HS-27A (cell line): ENCODE measurements at places on chromosomes 2 and 18.

GRCh38 chr2:85221067-85221691 is 88.0 kb downstream of the TCF7L1 start:
- no peak for DNase-seq

DNA sequence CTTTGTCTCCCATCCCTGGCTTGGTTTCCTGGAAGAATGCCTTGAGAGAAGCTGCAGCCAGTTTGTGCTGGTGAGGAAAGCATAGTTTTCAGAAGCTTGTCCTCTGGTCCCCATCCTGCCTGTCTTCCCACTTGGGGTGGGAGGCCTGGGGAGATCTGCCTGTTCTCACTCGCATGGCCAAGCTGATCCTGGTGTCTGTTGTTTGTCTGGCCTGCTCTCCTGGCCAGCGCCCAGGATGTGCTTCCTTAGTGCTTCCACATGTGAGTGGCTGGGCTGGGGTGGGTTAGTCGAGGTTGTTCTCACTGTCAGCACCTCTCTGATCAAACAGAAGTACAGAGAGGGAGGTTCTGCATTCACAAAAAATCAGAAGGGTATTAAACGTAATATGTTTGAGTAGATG is 49.5 kb downstream of the PTPRM start:
- no peak for DNase-seq

GRCh38 chr2:39265315-39265714 is 21.5 kb upstream of the CDKL4 start:
- DNase-seq, result no peak

DNA sequence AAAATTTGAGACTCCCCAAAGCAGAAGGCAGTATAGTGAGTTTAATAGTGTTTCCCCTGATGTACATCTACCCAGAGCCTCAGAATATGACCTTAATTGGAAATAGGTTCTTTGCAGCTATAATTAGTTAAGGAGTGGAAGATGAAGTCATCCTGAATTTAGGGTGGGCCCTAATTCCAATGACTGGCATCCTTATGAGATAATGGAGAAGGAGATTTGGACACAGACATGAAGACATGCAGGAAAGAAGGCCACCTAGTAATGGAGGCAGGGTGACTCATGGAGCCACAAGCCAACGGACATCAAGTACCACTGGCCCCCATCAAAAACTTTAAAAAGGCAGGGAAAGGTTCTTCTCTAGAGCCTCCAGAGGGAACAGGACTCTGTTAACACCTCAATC is 308.9 kb downstream of the TXNL1 start:
- DNase-seq, result no peak

GRCh38 chr2:151002959-151003600 is 258.6 kb downstream of the RBM43 start:
- no peak for DNase-seq

DNA sequence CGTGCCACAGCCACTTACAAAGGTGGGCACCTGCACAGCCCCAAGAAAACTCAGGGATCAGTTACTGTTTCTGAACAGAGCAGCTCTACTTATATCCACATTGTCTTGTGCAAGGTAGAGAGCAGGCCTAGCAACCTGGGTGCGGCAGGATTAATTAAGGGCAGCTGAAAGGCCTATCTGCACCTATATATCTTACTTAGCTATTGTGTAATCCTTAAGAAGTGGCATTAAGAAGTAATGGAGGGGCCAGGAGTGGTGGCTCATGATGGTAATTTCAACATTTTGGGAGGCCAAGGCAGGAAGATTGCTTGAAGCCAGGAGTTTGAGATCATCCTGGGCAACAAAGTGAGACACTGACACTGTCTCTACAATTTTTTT is 12.8 kb upstream of the ARL5A start:
- no peak for DNase-seq

GRCh38 chr18:75530566-75531211 is 103.2 kb upstream of the SMIM21 start:
- no peak for DNase-seq

DNA sequence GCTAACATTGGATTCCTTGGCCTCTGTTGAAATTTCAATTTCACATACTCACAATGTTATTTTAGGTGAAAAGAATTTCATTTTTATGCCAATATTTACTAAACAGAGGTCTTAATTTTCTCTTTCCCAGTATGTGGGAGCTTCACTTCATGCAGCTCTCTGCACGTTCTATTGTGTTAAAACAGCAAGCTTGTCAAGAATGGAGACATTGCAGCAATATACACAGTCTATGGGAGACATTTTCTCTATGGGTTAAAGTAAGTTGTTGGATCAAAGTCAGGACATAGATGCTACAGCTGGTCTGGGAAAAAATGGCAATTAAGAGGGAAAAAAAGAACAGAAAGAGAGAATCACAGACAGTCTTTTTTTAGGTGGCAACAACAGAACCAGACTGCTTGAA is 70.4 kb upstream of the ARHGAP15 start:
- no peak for DNase-seq

- peak; percentile 14 for DNase-seq
Observed at GRCh38 chr2:156333951-156334495, 1.5 kb upstream of the NR4A2 start.

GRCh38 chr2:218671097-218671653 is 627 bp downstream of the RNF25 start:
- DNase-seq, result no peak

DNA sequence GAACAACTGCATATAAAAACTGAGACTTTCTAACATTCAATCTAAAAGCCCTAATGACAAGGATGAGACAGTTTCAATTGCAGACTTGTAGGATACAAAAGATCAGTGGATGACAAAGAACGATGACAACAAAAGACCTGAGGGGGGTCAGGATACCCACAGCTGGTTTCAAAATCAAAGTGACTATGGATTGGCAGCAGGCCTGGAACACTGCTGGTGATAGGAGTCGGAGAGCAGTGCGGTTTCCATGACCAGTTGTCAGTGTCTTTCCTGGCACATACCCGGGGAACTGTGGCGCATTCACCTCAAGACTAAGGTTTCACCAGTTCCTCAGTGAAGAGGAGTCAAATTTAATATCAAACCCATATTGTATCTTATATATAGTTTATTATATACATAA is 42.0 kb downstream of the EHD3 start:
- DNase-seq, result no peak

DNA sequence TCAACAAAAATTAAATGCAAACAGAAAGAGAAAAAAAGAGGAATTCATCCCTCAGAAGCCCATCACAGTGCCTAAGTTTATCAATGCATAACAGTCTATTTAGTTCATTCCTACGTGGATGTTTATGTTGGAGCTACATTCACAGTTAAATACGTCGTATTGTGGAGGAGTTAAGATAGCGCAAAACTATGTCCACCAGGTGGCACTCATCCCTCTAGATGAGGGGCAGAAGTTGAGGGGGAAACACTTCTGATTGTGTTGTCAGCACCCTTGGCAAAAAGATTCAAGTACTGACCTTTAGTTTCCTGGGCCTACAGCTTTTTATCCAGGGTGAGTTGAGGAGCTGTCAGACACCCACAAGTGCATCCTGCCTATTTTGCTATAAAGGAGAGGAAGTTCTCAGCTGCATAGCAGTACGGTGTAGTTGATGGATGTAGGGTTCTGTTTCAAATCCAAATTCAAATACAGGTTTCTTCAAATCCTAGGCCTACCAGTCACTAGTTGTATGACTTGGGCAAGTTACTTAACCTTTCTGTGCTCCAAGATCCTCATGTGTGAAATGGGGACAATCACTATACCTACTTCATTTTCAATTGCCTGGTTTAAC is 26.8 kb upstream of the MYO1B start:
- no peak for DNase-seq

DNA sequence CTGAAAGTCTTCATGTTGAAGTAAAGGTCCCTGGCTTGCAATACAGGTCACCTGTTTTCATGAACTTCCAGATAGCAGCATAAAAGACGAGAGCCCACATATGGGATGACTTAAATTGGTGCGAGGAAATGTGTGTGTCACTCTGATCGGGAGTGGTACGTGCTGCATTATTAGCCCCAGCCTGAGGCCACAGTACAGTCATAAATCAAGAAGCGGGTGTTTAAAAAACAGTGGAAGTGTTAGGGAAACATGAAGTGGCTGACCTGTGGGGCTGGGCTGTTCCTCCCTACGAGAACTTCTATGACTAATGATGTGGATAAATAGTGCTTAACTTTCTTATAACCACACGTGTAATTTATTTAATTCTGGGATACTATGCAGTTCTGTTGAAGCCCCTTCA is 24.4 kb downstream of the RDH14 start:
- no peak for DNase-seq

DNA sequence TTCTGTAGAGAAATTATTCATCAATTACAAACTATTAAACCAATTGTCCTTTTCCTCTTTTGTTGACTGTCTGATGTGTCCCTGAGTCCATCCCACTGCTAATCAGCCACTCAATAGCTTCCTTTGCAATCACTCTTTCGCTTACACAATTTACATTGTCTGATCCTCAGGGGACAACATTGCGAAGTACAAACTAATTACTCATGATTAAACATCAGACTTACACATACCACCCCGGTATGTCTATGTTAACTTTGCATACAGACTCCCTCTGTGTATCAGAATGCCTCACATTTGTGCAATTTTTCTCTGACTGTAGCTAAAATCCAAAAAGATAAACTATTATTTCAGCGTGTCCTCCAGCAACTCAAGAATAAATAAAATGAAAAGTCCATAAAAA is 264.4 kb upstream of the REV1 start:
- no peak for DNase-seq

- no peak for DNase-seq
Observed at GRCh38 chr18:8279781-8280330, 329.4 kb upstream of the RAB12 start.

- DNase-seq, result no peak
Observed at GRCh38 chr2:9167718-9168657, 38.6 kb upstream of the ASAP2 start.

DNA sequence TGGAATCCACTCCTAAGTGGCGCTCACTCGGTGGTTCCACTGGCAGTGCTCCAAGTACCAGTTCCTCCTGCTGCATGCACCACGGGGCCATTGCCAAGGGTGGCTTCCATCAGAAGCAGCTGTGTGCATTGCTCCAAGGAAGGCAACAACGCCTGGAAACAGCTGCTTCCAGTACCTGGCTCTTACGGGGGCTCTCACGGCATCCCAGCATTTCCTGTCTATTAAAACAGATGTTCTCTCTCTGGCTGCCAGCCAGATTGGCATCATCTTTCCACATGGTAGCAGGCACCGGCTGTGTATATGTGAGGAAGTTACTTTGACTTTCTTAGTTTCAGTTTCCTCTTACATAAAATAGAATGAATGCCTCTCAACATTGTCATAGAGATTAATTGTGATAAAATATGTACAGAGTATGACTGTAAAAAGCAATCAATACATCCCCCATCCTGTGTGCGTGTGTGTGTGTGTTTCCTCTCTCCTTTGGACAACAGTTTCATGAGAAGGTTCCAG is 84.9 kb downstream of the CMPK2 start:
- no peak for DNase-seq

DNA sequence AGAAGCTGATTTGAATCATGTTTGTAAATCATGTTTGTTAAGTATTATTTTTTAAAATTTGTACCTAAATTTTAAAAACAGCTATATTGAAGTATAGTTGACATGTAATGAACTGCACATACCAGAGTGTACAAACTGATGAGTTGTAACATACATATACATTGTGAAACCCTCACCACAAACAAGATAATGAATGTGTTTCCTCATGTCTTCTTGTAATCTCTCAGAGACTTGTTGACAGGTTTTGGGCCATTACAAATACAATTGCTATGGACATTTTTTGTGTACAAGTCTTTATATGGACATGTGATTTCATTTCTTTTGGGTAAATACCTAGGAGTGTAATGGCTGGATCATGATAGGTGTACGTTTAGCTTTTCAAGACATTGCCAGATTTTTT is 21.5 kb downstream of the WDR43 start:
- DNase-seq, result no peak

GRCh38 chr2:241796209-241796608 is 12.8 kb upstream of the NEU4 start:
- DNase-seq, result no peak

- no peak for DNase-seq
Observed at GRCh38 chr2:24169023-24169422, 5.8 kb upstream of the FAM228A start.

- DNase-seq, result no peak
Observed at GRCh38 chr2:9221223-9221622, 14.6 kb downstream of the ASAP2 start.

DNA sequence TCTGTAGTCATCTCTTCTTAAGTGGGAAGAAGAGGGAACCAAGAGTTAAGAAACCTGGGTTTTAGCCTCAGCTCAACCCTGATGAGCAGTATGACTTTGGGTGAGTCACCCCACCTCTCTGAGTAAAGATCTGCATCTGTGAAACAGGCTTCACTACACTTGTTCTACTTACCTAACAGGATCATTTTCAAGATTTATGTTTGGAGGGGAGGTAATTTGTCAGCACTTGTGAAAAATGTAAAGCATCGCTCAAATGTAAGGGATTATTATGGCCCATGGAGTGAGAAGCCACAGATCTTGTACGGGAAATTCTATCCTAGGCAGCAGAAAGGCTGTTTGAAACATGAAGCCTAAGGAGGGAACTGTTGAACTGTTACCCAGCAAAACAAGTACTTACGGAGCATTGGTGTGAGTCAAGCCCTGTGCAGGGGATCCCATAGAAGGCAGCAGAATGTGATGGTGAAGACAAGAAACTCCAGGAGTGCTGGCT is 160.6 kb downstream of the PRKCE start:
- DNase-seq, result no peak

DNA sequence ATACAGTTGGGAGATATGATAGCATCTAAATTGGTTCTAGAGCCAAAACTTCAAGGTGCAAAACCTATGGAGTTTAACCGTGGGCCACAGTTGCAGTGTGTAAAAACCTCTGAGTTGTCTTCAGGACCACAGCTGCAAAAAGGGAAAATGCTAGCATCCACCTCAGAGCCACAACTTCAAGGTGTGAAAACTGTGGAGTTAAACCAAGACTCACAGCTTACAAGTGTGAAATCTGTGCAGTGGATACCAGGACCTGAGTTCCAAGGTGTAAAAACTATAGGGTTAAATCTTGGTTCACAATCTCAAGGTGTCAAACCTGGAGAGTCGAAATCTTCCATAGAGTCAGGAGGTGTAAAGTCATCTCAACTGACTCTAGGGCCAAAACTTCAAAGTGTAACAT is 10.4 kb upstream of the ZNF512 start:
- DNase-seq, result no peak

DNA sequence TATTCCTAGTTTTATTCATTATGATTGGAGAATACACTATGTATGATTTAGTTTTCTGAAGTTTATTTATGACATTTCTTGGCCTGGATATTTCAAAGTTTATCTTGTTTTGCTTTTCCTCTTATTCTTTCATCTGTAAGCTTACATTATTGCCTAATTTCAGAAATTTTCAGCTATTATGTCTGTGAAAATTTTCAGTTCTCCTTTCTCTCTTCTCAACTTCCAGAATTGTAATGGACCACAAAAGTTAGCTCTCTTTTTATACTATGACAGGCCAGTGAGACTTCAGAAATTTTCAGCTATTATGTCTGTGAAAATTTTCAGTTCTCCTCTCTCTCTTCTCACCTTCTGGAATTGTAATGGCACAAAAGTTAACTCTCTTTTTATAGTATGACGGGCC is 97.2 kb upstream of the SCN7A start:
- DNase-seq, result no peak

GRCh38 chr2:25400576-25401216 is 59.0 kb upstream of the DNMT3A start:
- DNase-seq, result no peak
